ENCODE measurements at places on chromosomes 1 and 21.

DNA sequence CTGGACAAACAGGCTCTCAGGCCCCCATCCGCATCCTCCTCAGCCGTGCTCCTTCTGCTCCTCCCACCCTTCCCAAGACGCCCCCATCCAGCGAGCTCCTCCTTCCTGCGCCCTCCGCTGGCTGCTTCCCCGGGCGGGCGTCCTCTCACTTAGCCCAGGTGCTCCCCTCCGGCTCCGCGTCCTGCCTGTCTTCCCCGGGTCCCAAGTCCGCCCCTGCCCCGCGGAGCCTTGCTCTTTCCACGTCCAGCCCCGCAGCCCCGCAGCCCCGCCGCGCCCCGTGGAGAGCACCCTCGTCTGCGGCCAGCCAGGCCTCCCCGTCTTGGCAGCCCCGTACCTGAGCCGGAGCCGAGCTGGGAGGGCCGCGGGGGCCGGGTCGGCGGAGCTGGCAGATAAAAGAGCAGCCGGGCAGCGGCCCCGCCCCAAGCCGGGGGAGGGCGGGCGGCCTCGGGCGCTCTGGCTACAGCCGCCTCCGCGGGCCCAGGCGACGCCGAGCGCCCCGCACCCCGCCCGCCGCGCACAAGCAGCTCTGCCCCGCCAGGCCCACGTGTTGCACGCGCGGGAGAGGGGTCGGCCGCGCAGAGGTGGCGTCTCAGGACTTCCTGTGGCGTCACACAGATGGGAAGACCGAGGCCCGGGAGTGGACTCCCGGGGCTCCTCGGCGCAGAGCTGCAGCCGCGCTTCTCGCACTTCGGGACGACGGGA lies at the start of gene PAQR7:
Gene PAQR7, minus strand, starts transcription at position 555 of the 702 bp plus-strand sequence. CDS start 11,869 bp downstream, outside the sequence.
- H3K27ac ChIP-seq = no peak within 1 kb of the TSS
- no peaks in the 10 kb centered on the region for H3K36me3 ChIP-seq
- DNase-seq = peak; percentile 87
- peaks cover 7% of the 10 kb centered on the region for H3K4me1 ChIP-seq

DNA sequence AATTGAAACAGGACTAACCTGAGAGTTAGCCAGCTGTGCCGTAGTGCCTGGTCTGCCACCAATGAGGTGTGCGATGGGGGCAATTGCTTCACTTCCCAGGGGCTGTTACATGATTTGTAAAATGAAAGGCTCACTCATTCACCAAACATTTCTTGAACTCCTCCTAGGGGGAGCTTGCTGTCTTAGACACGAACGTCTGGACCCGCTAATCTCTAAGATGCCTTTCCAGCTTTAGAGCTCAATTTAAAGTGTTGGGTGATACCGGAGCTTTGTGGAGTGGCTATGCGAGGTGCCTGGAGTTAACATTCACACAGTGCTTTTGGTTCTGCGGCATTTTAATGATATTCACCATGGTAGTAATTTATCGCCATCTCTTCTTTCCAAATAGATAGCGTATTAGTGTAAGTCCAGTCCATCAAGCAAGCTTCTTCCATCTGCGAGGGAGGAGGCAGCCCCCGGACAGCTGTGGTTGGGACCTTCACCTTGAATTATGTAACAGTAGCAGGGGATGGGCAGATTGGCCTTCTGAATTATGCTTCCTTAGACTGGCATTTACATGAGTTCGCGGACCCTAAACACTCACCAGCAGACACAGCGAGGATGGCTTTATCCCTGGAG lies 179.9 kb downstream of the ADSS2 start:
- peaks cover 14% of the 10 kb centered on the region for H3K4me1 ChIP-seq
- DNase-seq = no peak
- no peak overlapping the region for H3K27ac ChIP-seq

- no peaks in the 10 kb centered on the region for H3K27me3 ChIP-seq
- H3K36me3 ChIP-seq = no peaks in the 10 kb centered on the region
- H3K4me1 ChIP-seq = peaks cover 10% of the 10 kb centered on the region
- H3K4me3 ChIP-seq = no peak overlapping the region
These were observed 8.1 kb upstream of the TFF1 start for GRCh38 chr21:42374457-42374856.

DNA sequence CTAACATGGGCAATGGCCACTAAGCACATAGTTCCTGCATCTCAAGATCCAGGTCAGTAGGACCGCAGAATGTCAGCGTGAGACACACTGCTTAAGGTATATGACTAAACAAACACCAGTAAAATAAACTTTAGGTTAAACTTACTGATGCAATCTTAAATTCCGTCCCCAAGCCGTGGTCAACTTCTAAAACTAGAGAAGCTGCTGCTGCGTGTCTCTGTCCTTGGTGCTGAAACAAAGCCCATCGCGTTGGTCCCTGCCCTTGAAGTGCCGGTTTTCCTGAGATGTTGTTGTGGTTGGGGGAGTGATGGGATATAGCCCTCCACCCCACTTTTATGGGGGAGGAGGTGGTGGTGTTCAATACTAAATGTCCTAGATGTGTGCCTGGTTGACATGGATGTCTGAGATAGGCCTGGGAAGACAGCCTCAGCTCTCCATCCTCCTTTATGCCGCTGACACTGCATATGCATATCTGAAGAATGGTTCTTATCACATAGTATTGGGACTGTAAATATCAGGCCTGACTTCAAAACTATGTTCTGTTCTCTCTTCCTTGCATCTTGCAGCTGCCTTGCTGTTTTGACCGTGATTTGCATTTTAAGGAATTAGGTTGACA lies 72.0 kb upstream of the KCNA3 start:
- H3K4me1 ChIP-seq = no peaks in the 10 kb centered on the region
- peak; percentile 84 for DNase-seq
- no peak overlapping the region for H3K27ac ChIP-seq
- H3K4me3 ChIP-seq = no peak overlapping the region
- no peaks in the 10 kb centered on the region for H3K27me3 ChIP-seq
- no peaks in the 10 kb centered on the region for H3K36me3 ChIP-seq

GRCh38 chr1:242842094-242842493 lies 317.6 kb upstream of the PLD5 start:
- DNase-seq = peak; percentile 32
- H3K27me3 ChIP-seq = no peaks in the 10 kb centered on the region
- no peaks in the 10 kb centered on the region for H3K36me3 ChIP-seq
- no peak overlapping the region for H3K4me3 ChIP-seq

DNA sequence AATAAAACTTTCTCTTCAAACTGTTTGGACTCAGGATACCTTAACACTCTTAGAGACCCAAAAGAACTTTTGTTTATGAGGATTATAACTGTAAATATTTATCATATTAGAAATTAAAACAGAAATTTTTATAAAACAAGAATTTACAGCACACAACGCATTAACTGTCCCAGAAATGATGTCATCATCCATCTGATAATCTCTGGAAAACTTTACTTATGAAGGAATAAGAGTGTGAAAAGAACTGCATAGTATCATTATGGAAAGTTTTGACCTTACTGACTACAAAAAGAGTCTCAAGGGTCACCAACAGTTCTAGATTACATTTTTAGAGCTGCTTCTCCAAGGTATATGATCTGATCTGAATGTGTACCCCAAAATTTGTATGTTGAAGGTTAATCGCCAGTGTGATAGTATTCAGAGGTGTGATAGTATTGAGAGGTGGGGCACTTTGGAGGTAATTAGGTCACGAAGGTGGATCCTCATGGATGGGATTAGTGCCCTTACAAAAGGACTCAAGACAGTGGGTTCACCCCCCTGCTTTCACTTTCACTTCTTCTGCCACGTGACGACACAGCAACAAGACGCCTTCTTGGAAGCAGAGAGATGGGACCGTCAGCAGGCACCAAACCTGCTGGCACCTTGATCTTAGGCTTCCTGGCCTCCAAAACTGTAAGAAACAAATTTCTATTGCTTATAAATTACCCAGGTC lies 95.7 kb upstream of the NR5A2 start:
- no peak overlapping the region for H3K4me3 ChIP-seq
- no peaks in the 10 kb centered on the region for H3K4me1 ChIP-seq
- no peaks in the 10 kb centered on the region for H3K27me3 ChIP-seq

DNA sequence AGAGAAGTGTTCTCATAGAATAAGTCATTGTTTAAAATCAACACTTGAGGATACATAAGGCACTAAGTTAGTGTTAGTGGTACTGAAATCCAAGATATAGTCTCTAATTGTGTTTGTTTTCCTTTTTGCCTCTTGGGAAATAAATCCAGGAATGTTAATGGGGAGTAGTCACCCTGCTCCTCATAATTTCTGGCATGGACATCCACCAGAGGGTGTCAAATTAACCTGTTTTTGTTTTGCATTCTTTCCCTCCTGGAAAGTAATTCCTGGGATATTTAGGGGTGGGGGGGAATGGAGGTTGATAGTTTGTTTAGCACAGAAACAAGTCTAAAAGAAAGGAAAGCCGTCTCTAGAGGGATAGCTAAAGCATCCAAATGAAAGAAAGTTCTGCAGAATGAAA lies 87.8 kb upstream of the MAP1LC3C start:
- no peak for DNase-seq
- H3K4me3 ChIP-seq = no peak overlapping the region
- no peaks in the 10 kb centered on the region for H3K36me3 ChIP-seq

- H3K27ac ChIP-seq = no peak overlapping the region
- no peaks in the 10 kb centered on the region for H3K36me3 ChIP-seq
- no peak for DNase-seq
- peaks cover 63% of the 10 kb centered on the region for H3K27me3 ChIP-seq
These were observed 9.8 kb upstream of the LUZP1 start for GRCh38 chr1:23178414-23178813.

- no peak overlapping the region for H3K27ac ChIP-seq
- no peaks in the 10 kb centered on the region for H3K4me1 ChIP-seq
- H3K4me3 ChIP-seq = no peak overlapping the region
These were observed 387.6 kb downstream of the PCP4 start for GRCh38 chr21:40254540-40255465.

DNA sequence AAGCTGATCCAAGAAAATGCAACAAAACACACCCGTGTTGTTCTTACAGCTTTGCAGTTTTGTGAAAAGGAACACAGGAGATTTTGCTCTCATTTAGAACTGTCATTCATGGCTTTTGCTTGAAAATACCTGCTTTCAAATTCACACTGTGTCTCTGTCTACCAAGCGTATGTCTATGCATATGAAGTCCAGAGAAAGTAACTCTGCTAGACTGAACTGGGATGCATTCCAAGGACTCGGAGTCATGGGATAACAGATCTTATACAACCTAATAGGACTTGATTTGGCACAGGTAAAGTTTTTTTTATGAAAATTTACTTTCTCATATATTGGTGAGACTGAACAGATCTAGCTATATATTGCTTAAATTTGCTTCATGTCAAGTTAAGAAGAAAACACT lies 102.4 kb downstream of the PTGER3 start:
- no peak overlapping the region for H3K4me3 ChIP-seq
- H3K27ac ChIP-seq = no peak overlapping the region

DNA sequence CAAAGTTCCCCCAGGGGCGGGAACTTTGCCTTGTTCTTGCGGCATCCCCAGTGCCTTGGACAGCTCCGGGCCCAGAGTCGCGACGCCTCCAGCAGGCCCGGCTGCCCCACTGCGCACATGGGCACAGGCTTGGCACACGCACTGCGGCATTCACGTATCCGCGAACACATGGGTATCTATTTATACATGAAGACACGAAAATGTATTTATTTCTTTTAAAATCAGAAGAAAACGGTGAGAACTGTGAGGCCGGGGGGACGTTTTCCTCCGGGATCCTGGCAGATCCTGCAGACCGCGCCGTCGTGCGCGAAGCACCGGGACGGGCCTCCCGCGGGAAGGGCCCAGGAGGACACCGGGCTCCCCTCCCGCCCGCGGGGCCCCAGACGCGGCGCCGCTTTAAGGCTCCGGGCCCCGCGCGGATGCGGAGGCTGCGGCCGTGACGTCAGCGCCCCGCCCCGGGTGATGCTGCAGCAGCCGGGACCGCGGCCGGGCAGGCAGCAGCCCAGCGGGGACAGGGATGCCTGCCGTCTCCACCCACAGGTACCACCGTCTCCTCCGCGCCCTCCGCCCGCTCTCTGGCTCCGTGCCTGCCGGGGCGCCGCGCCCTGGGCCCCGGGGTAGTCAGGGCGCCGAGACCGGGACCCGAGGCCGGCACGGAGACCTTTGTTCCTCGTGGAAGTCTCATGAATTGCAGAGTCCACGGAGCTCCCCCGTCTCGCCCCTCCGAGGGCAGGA lies at the start of gene SLC45A1:
Gene SLC45A1, plus strand, starts transcription at position 468 of the 735 bp plus-strand sequence. CDS start 6,216 bp downstream, outside the sequence.
- peak within 1 kb of the TSS; percentile 66 for H3K4me3 ChIP-seq
- H3K4me1 ChIP-seq = peaks cover 14% of the 10 kb centered on the region
- peak; percentile 88 for DNase-seq
- peaks cover 39% of the 10 kb centered on the region for H3K27me3 ChIP-seq

DNA sequence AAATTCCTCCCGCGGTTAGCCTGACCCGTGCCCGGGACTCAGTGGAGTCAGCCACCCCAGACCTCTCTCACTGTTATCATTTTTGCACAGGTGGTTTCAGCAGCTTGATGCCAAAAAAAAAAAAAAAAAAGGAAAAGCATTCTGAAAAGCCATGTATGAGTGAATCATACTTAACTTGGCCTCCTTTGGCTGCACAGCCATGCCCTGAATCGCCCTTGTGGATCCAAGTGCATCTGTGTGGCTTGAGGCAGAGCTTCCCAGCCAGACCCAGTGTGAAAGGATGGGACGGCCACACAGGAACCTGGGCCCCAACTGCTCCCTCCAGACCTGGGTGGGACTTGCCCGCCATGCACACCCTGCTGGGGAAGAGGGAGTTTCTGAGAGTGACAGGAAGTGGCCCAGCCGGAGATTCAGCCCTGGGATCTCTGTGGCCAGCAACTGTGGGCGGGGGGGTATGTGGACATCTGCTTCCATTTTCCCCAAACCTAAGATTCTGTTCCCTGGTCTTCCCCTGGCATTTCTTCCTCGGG lies 8.6 kb downstream of the YBEY start:
- H3K27ac ChIP-seq = no peak overlapping the region
- H3K4me1 ChIP-seq = no peaks in the 10 kb centered on the region
- no peaks in the 10 kb centered on the region for H3K36me3 ChIP-seq

- no peak overlapping the region for H3K27ac ChIP-seq
- H3K4me1 ChIP-seq = peaks cover 7% of the 10 kb centered on the region
- H3K36me3 ChIP-seq = no peaks in the 10 kb centered on the region
- no peak for DNase-seq
- H3K4me3 ChIP-seq = no peak overlapping the region
- no peaks in the 10 kb centered on the region for H3K27me3 ChIP-seq
These were observed 59.5 kb downstream of the RHOU start for GRCh38 chr1:228794810-228795209.

GRCh38 chr1:25831569-25832196 lies 11.9 kb downstream of the MTFR1L start:
- no peaks in the 10 kb centered on the region for H3K27me3 ChIP-seq
- H3K27ac ChIP-seq = no peak overlapping the region
- H3K36me3 ChIP-seq = peaks cover 6% of the 10 kb centered on the region

DNA sequence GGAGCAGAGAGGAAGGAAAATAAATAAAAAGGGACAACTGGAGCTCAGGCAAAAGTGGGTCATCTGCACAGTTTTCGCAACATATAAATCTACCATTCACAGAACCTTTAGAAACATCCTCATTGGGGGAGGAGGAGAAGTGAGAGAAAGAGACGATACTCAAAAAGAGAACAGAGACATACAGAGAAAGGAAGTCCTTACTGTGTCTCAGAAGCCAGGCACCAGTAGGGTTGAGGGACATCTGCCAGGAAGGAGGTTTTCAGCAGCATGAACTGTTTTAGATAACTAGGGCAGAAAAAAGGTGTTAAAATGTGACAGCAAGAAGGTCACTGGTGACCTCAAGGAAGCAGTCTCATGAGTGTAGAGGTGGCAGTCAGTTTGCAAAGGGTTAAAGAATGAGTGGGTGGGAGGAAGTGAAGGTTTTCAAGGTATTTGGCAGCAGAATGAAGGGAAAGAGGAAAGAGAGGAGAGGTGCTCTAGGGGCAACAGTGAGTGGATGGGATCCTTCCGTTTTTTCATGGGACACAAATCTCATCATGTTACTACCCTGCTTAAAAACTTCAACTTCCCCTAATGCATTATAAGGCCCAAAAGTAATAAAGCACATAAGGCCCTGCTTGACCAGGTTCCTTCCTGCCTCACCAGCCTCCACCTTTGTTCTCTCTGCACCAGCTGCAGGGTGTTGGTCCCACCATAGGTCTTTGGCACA lies 9.5 kb downstream of the JAK1 start:
- no peak overlapping the region for H3K27ac ChIP-seq
- H3K27me3 ChIP-seq = no peaks in the 10 kb centered on the region
